Fibroblast of skin of right biceps (primary cell): ENCODE measurements at places on chromosomes 12 and 14.
A peak's percentile ranks its signal among the peaks of the same experiment; 100 is the strongest.

DNA sequence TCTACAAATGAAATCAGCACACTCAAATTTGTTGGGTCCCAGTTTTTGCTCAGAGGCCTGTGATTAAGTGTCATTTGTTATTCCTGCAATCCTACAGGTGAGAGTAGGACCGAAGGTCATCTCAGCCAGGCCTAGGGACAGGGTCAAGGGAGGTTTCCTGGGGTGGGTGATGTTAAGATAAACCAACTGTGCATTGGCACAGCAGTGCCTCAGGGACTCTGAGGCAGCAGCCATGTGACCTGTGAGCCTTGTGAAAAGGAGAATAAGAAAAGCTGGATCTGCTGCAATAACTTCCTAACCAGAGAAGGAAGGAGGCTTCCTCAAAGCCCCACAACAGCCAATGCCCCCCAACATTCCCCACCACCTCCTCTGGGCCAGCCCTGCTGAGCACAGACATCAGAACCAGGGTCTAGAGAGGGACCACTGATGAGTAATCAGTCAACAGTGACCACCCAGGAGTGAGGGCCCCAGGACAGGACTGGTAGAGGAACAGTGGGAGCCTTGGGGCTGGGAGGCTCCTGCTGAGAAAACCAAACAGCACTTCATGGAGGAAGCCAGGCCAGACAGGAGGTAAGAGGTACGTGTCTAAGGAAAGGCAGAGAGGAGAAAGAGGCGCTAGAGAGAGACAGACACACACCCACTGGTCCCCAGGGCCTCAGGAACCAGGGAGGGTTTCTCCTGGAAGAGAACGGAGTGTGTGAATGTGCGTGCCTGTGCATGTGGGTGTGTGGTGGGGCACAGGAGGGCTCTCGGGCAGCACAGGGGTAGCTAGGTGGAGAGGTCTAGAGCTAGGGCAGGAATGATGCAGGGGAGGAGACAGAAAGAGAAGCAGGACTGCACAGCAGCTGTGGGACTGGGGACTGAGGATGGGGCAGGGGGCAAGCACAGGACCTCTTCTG is 82.4 kb downstream of the ITPK1 start:
- DNase-seq = no peak

- peak; percentile 38 for DNase-seq
Measured at GRCh38 chr14:35867280-35867629, 41.1 kb downstream of the BRMS1L start.

- no peak for DNase-seq
Measured at GRCh38 chr12:39205969-39206368, 237.0 kb downstream of the KIF21A start.

DNA sequence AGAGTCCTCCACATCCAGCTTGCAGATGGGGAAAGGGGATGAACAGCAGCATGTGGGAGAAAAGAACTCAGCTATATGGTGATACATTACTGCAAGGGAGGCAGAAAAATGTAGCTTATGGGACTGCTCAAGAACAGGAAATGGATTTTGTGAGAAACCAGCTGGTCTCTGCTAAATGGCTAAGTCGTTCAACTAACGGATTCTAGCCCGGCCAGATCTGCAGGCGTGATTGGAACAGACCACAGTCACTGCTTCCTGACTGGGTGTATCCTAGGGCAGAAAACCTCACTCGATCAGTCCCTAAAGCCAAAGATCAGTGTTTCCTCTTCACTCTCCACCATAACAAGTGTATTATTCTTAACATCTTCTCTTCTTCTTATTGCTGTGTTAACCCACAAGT is 8.1 kb upstream of the PTGDR start:
- no peak for DNase-seq

- no peak for DNase-seq
Measured at GRCh38 chr14:105070760-105071137, 5.5 kb upstream of the GPR132 start.

DNA sequence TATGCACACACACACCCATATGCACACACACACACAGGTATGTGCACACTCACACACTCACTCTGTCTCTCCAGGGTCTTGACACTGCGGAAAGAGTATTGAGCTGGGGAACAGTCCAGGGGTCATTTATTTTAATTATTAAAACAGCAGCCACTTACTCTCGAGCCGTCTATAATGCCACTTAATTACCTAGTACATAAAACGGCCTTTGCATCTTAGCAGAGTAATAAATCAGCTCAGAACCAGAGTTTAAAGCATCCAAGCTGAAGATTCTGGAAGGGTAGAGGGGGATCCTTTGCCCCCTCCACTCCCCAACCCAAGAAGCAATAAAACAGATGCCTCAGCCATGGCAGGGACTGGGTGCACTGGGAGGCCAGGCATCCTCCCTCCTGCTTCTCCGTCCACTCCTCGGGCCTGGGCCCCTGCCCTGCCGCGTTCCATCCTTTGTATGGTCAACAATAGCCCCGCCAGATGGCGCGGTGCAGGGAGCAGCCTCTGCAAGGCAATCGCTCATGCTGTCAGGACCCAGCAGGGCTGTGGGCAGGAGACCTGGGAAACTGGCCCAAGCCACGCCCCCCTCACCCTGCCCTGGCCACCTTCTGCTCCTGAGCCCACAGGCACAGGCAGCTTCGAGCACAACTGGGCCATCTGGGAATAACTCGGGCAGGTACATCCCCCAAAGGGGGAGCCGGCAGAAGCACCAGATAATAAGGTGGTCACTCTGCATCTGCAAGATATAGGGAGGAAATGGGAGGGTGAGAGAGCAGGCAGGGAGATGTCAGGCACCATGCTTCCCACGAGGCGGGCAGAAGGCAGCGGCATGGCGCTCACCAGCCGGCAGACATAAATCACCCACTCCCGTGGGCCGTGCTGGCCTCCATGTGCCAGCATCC is 40.9 kb downstream of the CCDC85C start:
- peak; percentile 41 for DNase-seq

DNA sequence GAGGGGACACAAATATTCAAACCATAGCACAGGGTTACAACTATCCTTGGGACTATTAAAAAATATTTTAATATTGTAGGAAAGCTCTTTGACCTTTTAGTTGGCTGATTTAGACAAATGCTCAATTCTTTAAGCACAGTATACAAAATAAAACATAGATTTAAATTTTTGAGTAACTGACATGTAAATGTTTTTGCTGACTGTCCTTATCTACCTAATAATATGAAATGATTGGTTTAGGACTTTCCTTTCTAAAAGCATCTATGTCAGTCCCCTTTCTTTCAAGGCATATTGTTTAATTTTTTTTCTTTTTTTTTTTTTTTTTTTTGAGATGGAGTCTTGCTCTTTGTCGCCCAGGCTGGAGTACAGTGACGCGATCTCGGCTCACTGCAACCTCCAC is 16.5 kb upstream of the OR6J1 start:
- no peak for DNase-seq
